ENCODE measurements at places on chromosomes 13 and 19. TPM values are rescaled to one million over a fixed set of nuclear protein-coding genes. Genes with fewer than 3 reads are reported as not detected.
A peak's percentile ranks its signal among the peaks of the same experiment; 100 is the strongest.

DNA sequence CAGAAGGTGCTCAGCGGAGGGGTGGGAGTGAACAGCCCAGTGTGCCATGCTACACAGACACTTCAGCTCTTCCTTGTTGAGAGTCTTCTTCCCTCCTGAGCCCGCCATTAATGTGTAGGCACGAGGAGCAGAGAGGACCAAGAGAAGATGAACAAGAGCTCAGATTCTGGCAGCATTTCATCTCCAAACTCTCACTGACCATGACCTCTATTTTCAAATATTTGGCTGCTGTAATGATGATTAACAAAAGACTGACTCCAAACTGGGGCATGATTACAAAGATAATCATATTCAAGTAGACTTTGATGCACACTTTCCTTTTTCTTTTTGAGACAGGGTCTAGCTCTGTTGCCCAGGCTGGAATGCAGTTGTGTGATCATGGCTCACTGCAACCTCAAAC is 236.5 kb downstream of the DCLK1 start:
- DNase-seq = no peak

- no peak for DNase-seq
These were observed 8.6 kb downstream of the CYTH2 start for GRCh38 chr19:48477698-48478338.

- no peak for DNase-seq
These were observed 8.7 kb upstream of the RELB start for GRCh38 chr19:44992336-44993163.

DNA sequence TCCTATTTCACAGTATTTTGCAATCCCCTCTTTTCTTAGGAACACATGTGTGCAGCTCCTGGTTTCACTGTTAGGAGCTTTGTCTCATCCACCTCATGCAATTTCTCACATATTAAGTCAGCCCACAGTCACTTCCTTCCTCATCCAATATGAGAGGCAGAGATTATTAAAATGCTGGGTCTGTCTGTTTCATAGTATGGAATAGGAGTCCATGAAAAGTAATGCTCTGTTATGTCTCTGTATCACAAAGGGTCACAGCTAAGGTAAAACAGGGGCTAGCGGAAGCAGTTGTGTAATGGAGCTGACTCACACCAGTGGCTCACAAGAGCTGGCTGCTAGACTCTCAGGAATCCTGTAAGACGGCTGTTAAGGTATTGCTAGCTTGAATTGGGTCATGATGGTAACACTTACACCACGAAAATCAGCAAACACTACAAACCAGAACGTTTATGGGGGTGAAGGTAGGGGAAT is 216.5 kb downstream of the EFNB2 start:
- DNase-seq = no peak

GRCh38 chr13:44710576-44710975 is 134.4 kb upstream of the TSC22D1 start:
- peak; percentile 26 for DNase-seq

GRCh38 chr19:48844472-48844871 is 8.2 kb upstream of the HSD17B14 start:
- peak; percentile 52 for DNase-seq

- peak; percentile 54 for DNase-seq
These were observed 518 bp downstream of the NUDT19 start for GRCh38 chr19:32691952-32692726.

DNA sequence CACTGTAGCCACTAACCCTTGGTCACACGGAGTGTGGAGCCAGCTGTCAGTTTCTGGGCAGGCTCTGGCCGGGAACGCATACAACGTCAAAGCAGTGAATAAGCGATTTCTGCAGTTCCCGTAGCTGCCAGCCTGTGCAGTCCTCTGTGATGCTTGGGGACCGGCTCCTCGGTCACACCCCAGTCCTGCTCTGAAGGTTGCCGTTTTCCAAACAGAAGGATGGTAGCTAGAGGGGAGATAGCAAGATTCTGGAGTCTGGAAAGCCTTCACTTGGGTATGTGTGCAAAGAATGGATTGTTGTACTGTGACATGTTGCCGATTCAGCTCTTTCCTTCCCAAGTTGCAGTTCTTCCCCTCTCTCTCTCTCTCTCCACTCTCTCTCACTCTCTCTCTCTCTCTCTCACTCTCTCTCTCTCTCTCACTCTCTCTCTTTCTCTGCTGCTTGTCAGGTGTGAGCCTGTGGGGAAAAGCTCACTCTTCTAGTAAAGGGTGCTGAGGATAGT is 38.7 kb upstream of the C1QTNF9 start:
- peak; percentile 74 for DNase-seq

DNA sequence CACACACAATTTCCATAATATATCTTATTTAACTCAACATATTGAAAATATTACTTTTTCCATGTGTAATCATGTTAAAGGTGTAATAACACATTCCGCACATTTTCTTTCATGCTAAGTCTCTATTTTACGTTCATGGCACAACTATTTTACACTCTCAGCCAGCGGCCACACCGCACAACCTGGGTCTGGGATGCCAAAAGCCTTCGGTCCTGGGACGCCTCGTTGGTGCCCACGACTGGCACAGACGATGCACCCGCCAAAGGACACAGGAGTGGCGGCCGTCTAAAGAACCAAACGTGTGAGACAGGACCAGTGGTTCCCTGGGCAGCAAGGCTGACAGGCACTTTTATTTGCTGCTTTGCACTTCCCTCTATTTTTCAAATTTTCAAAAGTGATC is 10.0 kb upstream of the PROZ start:
- no peak for DNase-seq

OR10H1 gene
- not detected for total RNA-seq

Data from A673 (cell line).